ENCODE measurements at places on chromosomes 4 and X. TPM values are rescaled to one million over a fixed set of nuclear protein-coding genes. Genes with fewer than 3 reads are reported as not detected.

PPP1R3F gene
- 17.4 TPM for total RNA-seq

SAGE1 gene
- not detected for total RNA-seq

S100P gene
- 2.1 TPM for total RNA-seq

RHOXF1 gene
- 2.1 TPM for total RNA-seq

SYN1 gene
- total RNA-seq: 0.90 TPM

CLDN22 gene
- total RNA-seq: not detected

ZCCHC18 gene
- total RNA-seq: 9.2 TPM

ITGB1BP2 gene
- 3.5 TPM for total RNA-seq

BEX1 gene
- total RNA-seq: not detected

TEC gene
- total RNA-seq: 4.2 TPM

PLAC1 gene
- total RNA-seq: not detected

MAGEE1 gene
- 10.5 TPM for total RNA-seq

KCNIP4 gene
- not detected for total RNA-seq

MTMR8 gene
- 8.3 TPM for total RNA-seq

FGF2 gene
- total RNA-seq: not detected

MAGEA1 gene
- total RNA-seq: not detected

CABS1 gene
- not detected for total RNA-seq

PDK3 gene
- total RNA-seq: 31.1 TPM

RBM41 gene
- 27.8 TPM for total RNA-seq
